NCI-H2171 (cell line): ENCODE measurements at places on chromosomes 3 and 15.

DNA sequence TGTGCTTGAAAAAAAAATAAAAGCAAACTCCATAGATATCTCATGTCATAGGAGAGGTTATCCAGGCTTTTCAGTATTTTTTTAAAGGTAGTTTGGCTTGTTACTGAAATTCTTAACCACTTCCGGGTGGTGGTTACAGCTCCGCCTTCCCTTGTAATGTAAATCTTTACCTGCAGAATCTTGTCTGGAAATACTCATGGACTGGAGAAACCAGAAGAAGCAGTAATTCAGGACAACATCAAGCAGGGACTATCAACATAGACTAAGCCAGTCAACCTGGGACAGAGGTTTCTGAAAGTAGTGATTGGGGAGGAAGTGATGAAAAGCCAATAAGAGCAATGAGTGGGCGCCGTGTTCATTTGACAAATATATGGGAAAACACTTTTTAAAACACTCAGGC, 78.9 kb upstream of the SKOR1 start:
- DNase-seq, result no peak

GRCh38 chr15:67822537-67823313, 2.6 kb upstream of the SKOR1 start:
- DNase-seq, result no peak

- DNase-seq, result no peak
Measured at GRCh38 chr3:113654851-113655250, 41.6 kb downstream of the USF3 start.

GRCh38 chr3:141875893-141876380, 506 bp upstream of the ATP1B3 start:
- peak; percentile 69 for DNase-seq

DNA sequence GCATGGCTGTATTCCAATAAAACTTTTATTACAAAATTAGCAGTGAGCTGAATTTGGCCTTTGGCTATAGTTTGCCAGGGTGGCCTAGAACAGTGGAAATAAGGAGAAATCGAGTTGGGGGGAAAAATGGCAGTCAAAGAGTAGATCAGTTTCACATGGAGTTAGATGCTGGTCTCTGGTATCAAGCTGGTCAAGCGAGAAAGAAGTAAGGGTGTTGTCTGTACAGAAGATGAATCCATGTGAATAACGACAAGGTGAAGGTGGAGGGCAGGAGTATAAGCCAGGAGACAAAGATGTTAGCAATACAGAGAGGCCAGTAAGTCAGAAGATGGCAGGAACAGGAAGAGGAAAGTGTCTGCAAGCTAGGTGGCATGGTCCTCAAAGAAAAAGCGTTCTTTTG, 11.7 kb downstream of the AHSG start:
- DNase-seq, result no peak

- no peak for DNase-seq
Measured at GRCh38 chr3:97713634-97714033, 50.9 kb upstream of the ARL6 start.

GRCh38 chr15:99504071-99504822, 61.5 kb upstream of the MEF2A start:
- DNase-seq, result no peak

GRCh38 chr15:89326316-89326715, 8.3 kb downstream of the POLG start:
- DNase-seq, result no peak

GRCh38 chr15:65332391-65333147, 28.1 kb downstream of the RNU5B-1 start:
- DNase-seq, result no peak

DNA sequence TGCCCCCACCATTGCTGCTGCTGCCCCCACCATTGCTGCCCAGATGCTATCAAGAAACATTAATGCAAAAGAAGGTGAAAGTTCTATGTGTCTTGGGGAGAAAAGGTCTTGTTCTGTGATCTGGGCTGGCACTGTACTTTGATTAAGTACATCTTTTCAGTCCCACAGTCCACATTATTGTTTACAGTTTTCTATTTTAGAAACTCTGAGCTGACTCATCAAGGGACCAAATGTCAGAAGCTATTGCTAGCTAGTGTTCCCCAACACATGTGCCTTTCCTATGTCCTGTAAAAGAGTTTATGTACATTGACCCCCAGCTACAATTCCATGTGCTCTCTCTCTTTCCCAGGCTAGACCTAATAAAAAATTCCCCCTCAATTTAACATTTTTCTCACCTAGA, 264.7 kb upstream of the NECTIN3 start:
- DNase-seq, result no peak

- no peak for DNase-seq
Measured at GRCh38 chr3:36258421-36258820, 121.9 kb upstream of the STAC start.

DNA sequence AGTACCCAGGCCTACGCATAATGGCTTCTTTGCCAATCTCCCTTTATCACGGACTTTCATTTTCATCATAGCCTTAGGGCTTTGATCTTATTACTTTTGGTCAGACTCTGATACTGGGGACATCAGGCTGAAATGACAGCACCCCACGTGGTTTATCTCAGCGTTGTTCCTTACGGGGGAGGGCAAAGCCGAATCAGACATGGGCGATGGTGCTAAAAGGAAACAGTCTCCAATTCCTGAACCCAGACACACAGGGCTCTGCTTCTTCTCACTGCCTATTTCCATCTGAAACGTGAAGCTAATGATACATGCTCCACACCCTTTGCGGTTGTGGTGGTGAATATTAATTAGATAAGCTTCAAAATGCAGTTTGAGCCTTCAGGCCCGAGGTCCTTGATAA, 59.4 kb upstream of the CD47 start:
- DNase-seq, result no peak

GRCh38 chr15:27906802-27907201, 192.3 kb downstream of the OCA2 start:
- no peak for DNase-seq

- no peak for DNase-seq
Measured at GRCh38 chr3:134106580-134106979, 76.9 kb upstream of the SLCO2A1 start.

DNA sequence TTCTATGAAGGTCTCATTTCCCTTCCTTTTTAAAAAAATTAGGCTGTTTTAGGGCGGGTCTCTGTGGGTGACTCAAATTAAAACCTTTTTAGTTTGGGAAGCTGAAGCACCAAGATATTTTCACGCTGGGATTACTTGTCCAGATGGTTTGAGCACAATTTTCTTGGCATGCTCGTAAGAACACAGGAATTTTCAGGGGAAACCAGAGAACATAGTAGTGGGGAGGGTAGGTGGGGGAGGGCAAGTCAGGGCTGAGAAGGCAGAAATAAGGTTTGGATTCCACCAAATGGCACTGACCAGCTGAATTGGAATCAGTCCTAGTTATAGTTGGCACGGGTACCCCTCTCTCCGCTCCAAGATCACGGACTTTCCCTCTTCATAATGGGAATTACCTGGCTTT, 97.3 kb upstream of the LRIG1 start:
- no peak for DNase-seq

DNA sequence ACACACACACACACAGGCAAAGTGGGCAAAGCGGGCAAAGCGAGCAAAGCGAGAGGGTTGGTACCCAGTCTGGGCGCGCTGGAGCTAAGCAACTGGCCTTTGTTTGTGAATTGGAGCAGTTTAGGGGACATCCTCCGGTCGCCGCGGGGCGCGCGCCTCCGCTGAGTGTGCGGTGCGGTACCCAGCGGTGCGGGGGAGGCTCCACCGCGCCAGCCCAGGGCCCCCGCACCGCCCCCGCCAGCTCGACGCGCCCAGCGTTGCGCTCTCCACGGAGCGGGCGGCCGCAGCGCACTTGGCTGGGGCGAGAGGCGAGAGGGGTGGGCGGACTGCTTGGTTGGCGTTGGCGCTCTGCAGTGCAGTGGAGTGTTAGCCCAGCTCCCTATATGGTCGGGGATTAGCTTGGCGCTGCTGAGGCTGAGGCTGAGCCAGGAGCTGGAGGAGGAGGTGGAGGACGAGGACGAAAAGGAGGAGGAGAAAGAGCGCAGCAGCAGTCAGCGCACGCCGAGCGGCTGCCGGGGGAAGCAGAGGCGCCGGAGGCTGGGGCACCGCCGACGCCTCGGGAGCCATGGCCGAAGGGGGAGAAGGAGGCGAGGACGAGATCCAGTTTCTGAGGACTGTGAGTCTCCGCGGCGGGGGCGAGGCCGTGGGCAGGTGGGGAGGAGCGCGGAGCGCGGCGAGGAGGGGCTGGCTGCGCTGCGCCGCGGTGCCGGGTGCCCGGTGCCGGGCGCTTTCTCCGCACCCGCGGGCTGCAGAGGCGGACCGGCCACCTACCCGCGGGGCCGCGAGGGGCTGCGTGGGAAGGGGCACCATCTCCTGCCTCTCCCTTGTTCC, at the start of gene RYR3:
RYR3 (plus strand) TSS at position 487 of the 831 bp plus-strand sequence; CDS start at position 566, 79 bp downstream.
- DNase-seq, result no peak

- no peak for DNase-seq
Measured at GRCh38 chr3:158802409-158803268, 785 bp downstream of the MFSD1 start.

GRCh38 chr15:90705212-90705611, 11.9 kb upstream of the BLM start:
- DNase-seq, result no peak

- no peak for DNase-seq
Measured at GRCh38 chr3:56782906-56783305, 18.8 kb downstream of the ARHGEF3 start.

DNA sequence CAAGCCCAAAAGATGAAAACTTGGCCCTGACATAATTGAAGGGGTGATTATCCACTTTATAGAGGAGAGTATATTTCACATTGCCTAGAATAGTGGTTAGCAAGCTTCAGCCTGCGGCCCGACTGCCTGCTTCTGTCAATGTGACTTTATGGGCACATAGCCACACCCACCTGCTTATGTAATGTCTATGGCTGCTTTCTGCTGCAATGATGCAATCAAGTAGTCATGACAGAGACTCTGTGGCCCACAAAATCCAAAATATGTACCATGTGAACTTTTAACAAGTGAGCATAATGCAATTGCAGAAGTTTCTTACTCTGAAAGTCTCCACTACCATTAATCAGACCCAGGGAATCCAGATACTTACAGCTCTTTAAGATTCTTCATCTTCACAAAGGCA, 103.1 kb downstream of the LRIG1 start:
- DNase-seq, result no peak

GRCh38 chr3:50395070-50395860, 35.9 kb upstream of the TMEM115 start:
- DNase-seq, result no peak

DNA sequence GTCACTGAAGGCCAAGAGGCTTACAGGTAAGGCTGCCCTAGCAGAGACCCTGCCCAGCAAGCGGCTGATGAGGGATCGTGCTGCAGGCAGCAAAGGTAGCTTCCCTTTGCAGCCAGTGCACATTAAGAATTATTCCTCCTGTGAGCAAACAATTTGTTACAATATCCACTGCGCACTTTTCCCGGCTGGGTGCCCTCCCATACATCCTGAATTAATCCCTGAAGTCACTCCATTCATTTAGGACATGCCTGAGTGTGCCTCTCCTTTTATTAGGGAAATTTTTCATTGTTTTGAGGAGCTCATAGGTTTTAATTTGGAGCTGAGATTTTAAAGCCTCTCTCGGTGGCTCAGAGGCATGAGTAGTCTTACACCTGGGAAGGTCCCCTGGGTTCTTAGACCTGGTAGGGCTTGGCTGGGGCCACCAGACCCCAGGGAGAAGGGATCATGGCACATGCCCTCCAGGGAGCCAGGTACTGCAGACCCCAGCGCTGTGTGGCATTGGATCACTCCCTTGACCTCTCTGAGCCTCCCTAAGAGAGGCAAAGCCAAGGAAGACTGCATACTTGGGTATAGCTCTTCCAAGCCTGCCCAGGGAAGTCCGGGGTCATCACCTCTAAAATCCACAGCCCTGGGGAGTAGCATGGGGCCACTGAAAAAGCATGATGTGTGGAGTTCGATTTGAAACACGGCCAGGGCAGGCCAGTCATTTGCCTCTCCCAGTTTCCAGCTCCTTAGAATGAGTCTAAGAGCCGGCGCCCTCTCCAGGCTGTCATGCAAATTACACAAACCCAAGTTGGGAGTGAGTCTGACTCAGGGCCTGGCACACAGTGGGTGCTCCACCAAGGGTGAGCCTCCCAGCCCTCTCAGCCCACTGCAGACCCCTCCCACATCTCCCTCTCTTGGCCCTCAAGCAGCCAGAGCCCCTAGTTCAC, 151.9 kb upstream of the LINGO1 start:
- no peak for DNase-seq

DNA sequence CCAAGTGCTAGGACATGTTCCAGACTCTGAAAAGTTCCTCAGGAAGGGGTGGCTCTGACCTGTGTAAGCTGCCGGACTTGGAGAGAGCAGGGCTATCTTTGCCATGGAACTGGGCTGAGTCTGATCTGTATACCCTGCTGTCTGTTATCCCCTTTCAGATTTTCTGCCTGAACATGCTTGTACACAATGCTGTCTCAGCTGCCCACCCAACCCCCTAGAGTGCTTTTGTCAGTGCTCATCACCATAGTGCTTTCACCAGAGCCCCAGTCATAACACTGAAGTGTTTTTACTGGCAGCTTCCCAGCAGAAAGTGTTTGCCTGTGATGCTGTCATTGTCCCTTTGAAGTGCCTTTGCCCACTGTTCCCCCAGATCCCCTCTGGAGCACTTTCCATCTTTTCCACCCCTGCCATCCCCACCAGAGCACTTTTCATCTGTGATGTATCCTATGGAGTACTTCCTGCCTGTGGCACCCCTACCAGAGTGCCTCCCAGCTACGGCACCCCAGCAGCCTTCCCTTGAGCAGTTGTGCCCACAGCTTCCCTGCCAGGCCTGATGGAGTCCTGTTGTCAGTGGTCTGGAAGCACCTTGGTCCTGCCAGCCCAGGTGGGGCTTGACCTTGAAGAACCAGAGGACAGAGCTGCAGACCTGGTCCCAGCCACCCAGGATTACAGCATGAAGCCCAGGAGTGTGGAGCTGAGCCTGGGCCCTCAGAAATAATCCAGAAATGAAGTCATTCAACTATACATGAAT, 397.7 kb downstream of the DIPK2A start:
- no peak for DNase-seq

- no peak for DNase-seq
Measured at GRCh38 chr15:36689012-36689321, 109.5 kb downstream of the CDIN1 start.

- peak; percentile 1 for DNase-seq
Measured at GRCh38 chr3:119098619-119099222, 47.2 kb upstream of the TEX55 start.

GRCh38 chr15:43325039-43325684, 5.2 kb downstream of the LCMT2 start:
- no peak for DNase-seq

GRCh38 chr3:10546181-10546624, 40.8 kb upstream of the ATP2B2 start:
- DNase-seq, result no peak

DNA sequence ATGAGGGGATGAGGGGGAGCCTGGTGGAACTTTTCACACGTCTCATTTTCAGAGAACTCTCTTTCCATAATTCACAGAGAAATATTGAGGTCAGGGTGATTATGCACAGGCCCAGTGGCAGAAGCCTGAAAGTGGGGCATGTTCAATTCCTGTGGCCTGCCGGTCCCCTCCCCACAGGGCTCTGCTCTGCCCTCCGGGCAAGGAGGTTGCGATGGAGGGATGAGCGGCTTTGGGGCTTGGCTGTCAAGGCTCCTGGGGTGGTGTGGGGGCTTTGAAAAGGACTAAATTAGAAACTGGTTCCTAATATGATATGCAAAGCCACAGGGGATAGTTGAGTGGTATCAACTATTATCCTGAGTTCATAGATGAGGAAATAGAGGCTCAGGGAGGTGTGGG, 9.2 kb upstream of the KY start:
- no peak for DNase-seq
